ENCODE measurements at places on chromosomes 16 and 17.

- DNase-seq = no peak
Observed at GRCh38 chr17:65201331-65201730, 64.2 kb downstream of the RGS9 start.

DNA sequence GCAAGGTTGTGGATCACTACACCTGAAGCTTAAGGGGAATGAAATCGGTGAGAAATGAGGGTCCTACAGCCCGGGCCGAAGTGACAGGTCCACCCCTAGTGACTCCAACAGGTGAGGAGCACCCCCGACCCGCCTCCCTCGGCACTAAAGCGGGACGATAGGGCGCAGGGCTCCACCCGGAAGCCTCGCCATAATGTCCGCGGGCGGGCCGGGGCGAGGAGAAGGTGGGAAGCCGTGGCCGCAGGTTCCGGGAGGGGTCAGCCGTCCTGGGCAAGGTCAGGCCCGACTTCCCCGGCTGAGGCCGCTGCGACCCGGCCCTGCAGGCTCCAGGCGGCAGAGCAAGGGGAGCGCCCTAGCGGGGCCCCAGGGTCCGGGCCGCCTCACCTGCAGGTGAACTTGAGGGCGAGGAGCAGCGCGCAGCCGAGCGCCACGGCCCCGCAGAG, 543 bp downstream of the TXNDC11 start:
- DNase-seq = no peak

GRCh38 chr16:5428932-5429331, 331.3 kb upstream of the EEF2KMT start:
- no peak for DNase-seq

DNA sequence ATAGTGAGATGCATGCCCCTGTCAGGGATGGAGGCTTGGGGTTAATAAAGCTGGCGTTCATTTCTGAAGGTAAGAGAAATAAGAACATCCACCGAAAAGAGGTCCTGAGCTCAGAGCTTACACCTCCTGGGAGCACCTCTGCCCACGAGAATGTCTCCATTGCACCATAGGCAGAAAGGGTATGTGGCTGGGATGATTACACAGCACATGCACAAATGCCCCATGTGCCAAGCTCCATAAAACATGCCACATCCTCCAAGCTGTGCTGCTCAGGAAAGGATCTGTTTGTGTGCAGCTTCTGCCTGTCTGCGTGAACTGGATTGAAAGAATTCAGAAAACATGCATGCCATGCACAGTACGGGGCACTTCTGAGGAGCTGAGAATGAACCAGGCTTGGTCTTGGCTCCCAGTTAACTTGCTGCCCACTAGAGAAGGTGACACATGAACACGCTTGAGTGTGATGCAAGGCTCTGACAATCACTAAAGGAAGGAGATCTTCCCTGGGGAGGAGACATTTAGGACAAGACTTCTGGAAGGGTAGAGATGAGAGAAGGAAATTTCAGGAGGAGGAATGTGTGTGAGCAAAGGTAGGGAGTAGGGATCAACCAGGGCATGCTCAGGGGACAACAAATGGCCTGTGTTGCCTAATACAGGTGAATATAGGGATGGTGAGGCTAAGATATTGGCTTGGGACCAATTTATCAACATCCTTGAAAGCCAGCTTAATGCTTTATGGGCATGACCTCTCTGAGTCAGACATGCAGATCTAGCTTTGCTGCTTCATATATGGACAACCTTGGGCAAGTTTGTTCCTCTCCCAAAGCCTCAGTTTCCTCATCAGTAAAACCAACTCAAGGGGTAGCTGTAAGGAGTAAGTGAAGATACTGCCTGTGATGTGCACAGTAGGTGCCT, 32.0 kb upstream of the SMPD3 start:
- DNase-seq = no peak

- no peak for DNase-seq
Observed at GRCh38 chr16:67571981-67572431, 9.7 kb downstream of the CTCF start.

- DNase-seq = no peak
Observed at GRCh38 chr16:79656553-79657115, 56.1 kb upstream of the MAF start.

- DNase-seq = no peak
Observed at GRCh38 chr16:50146479-50147435, 6.3 kb upstream of the TENT4B start.

GRCh38 chr17:77566151-77566550, 392.4 kb upstream of the TNRC6C start:
- no peak for DNase-seq

DNA sequence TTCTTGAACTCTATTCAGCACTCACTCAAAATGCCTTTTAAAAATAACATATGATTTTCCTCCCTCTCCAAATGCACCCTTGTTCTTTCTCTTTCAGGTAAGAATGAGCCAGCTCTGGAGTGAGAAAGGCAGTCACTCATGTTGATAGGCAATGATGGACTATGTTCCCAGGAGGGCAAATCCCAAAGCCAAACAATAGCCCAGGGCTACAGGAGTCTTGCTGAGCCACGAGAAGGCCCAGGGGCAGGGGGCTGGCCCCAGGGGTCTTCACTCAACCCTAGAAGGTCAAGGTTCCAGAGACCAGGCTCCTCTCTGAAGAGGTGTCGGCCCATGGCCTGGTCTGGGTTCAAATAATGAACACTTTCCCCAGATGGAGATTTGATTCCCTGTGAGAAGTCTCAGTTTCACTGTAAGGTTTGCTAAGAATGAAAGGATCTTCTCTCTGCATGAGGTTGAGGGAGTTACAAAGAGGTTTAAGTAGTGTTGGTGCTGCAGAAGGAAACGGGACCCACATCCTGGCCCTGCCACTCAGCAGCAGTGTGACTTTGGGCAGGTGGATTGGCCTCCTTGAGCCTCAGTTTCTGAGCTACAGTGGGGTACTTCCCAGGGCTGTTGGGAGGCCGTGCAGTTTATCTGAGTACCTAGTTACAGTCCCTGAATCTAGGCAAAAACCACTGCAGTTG, 49.0 kb downstream of the RTN4RL1 start:
- no peak for DNase-seq

GRCh38 chr16:49576173-49576494, 202.5 kb downstream of the C16orf78 start:
- no peak for DNase-seq

- DNase-seq = no peak
Observed at GRCh38 chr17:60311936-60312335, 80.0 kb downstream of the USP32 start.
